ENCODE measurements at places on chromosomes 16 and 17. TPM values are rescaled to one million over a fixed set of nuclear protein-coding genes. Genes with fewer than 3 reads are reported as not detected.

The MED9 gene
- total RNA-seq, result 19.4 TPM

DNA sequence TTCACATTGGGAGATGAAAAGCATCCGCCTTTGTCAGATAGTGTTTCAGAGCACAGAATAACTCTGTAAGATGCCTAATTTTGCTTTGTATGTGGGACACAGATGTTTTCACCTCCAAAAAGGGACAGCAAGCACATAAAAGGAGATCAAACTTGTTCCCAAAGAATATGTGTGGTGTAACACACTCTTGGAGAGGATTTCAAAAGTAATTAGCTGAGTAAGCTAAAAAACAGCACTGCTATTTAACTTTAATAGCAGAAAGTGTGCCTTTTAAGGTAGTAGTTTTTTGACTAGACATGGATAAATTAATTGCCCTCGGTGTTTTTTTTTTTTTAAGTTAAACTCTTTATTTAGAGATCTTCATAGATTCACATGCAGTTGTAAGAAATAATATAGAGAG lies 65.2 kb downstream of the COX10 start:
- DNase-seq, result no peak

DNA sequence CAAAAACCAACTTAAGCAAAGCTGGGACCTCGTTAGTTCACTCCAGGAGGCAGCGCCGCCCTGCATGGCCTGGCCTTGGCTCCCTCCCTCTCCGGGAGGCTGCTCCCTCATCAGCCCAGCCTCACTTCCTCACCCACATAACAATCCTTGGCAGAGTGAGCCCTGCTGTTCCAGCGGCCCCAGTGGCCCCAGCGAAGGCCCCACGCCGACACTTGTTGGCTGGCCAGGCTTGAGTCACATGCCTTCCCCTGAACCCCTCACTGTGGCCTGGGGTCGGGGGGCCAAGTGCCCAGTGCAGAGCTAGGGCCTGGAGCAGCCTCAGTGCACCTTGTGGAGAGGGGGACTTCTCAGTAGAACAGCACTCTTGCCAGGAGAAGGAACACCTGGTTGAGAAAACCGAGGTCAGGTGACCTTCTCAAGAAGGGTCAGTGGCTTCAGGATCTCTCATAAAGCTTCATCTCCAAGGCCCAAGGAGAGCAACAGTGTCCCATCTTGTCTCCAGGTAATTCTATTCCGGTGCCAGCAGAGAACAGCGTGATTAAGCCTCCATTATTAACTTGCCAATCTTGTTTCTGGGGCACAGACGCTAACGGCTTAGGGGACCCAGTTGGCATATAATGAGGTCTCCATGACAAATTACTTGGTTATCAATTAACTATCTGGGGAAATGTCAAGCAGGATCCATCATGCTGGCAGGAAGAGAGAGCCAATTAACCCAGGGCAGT lies 26.8 kb downstream of the ENDOV start:
- no peak for DNase-seq

GRCh38 chr17:79179334-79179733 lies 104.7 kb downstream of the ENGASE start:
- DNase-seq, result no peak

Data from suprapubic skin (tissue), 4 donors.